ENCODE measurements at places on chromosomes 7 and 10.

- DNase-seq: no peak
Measured at GRCh38 chr10:6748981-6749635, 169.0 kb upstream of the PRKCQ start.

GRCh38 chr10:118356628-118357027 lies 14.5 kb upstream of the FAM204A start:
- DNase-seq: no peak

DNA sequence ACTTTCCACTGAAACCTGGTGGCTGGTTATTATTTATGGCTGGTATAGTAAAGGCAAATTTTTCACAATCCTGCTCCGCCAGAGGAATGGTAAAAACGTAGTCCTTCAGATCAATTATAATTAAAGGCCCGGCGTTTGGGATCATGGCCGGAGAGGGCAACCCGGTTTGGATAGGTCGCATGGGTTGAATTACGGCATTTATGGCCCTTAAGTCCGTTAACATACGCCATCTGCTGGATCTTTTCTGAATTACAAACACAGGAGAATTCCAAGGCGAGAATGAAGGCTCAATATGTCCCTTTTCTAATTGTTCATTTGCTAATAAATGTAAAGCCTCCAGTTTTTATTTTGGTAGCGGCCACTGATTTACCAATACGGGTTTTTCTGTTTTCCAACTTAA lies 11.3 kb upstream of the TAS2R3 start:
- DNase-seq: no peak

DNA sequence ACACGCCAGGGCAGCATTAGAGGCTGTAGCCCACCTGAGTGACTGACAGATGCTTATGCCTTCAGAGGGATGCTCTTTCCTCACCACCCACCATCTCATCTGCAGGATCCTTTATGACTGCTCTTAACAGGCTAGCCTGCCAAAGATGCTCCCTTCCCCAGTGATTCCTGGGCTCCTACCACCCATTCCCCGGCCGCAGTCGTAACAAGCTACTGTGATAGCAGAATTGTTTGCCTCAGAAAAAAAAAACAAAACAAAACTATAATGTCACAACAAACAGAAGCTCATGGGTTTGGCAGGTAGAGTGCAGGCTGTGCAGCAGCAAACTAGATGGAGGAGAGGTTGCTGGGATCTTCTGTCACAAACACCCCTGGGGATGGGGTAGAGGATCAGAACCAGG lies 343.9 kb upstream of the ZMIZ1 start:
- DNase-seq: no peak

GRCh38 chr7:106289848-106290247 lies 5.1 kb upstream of the NAMPT start:
- DNase-seq: no peak

GRCh38 chr10:10915215-10915614 lies 102.5 kb upstream of the CELF2 start:
- DNase-seq: no peak

DNA sequence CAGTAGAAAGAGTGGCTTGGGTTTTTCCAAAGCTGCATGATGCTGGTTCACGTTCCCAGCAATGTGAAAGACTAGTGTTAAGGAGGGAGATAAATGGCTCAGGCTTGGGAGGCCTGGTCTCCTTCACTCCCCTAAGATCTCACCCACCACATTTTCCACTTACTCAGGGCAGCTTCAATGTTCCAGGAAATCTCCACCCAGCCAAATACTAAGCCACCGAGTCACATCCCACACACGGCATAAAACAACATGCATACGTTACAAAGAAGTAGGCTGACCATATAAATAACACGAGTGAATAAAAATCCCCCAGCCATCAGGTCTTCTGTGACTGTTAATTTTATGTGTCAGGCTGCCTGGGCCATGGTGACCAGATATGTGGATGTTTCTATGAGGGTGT lies 303.5 kb downstream of the SFMBT2 start:
- no peak for DNase-seq

GRCh38 chr7:120502132-120502531 lies 229.2 kb downstream of the KCND2 start:
- no peak for DNase-seq

- no peak for DNase-seq
Measured at GRCh38 chr10:93573051-93573909, 6.8 kb downstream of the FFAR4 start.

- no peak for DNase-seq
Measured at GRCh38 chr10:61730671-61731070, 67.9 kb downstream of the CABCOCO1 start.

DNA sequence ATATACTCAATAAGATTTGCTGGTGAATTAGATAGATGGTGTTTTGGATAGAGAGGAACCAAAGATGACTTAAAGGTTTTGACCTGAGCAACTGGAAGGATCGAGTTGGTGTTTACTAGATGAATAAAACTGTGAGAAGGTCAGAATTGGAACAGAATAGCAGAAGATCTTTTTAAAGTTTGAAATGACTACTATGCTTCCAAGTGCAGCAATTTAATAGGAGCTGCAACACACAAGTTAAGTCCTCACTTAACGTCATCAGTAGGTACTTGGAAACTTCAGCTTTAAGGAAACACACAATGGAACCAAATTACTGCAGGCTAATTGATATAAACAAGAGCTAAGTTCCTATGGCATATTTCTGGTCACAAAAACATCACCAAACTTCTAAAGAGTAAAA lies 86.5 kb downstream of the RTKN2 start:
- DNase-seq: no peak

- DNase-seq: no peak
Measured at GRCh38 chr7:99108613-99109012, 35.3 kb downstream of the SMURF1 start.

- DNase-seq: no peak
Measured at GRCh38 chr7:83689855-83690254, 40.9 kb upstream of the SEMA3E start.

DNA sequence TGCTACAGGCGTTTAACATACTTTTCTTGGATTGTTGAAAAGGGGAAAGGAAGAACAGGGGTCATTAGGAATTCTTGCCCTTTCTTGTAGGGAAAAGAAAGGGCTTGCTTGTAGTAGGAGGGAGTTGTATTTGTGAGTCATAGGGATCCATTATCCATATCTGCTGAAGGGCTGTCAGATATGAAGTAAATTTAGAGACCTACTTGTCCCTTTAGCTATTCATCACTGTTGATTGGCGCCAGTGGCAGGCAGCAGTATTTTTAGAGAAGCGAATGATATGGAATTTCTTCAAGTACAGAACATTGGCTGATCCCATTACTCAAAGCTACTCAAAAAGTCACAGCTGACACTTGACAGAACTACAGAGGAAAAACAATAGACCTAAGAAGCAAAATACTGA lies 97.7 kb downstream of the CELF2 start:
- DNase-seq: no peak
